ENCODE measurements at places on chromosomes 5 and 9.

DNA sequence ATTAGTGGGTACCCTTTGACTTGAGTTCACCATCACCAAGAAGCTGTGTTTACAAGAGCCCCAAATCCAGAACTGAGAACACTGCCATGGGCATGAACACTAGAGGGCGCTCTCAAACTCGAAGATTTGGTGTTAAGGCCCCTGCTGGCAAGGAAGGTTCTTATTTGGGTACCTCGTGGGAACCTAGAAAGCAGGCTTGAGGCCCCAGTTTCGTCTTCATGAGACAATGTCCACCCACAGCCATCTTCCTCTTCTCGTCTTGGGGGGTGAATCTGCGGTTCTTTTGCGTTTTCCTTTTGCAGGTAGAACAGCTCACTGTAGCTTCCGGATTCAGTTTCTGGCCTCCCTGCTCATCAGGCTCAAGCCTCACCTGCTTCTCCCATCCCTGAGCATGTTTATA lies 184.0 kb downstream of the SEMA5A start:
- DNase-seq: peak; percentile 2

DNA sequence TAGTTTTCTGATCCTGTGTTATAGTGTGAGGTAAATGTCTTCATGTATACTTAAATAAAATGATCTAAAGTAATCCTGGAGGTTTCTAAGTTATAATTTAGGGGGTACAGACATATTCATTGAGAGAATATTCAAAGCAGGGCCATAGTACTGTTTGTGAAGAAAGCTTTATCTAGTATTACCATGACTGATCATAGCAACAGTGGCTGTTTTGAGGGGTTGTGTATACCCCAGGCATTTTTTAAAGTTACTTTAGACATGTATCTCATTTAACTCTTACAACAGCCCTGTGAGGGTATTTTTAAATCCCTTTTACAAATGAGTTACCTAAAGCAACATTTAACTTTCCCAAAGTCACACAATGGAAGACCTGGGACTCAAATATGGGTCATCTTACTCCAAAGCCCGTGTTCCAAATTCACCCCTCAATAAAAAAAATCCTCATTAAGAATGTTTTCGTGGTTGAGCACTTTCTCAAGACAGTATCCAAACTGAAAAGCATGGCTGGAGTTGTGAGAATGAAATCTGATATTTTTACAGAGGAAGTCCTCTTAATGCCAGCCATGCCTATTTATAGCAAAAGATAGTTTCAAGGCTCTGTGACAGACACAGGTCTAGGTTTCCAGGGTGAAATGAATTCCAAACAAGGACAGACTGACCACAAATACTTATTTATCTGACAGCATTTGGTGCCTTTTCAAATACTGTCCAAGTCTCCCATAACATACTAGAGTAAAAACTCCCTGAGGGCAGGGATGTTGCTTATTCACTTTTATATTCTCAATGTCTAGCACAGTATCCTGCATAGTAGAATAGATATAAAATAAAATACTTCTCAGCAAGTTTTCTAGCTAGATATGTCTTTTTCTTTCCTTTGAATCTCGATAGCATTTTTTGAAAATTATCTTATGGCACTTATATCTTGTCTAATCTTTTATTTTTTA lies 10.4 kb downstream of the STOM start:
- DNase-seq: no peak

DNA sequence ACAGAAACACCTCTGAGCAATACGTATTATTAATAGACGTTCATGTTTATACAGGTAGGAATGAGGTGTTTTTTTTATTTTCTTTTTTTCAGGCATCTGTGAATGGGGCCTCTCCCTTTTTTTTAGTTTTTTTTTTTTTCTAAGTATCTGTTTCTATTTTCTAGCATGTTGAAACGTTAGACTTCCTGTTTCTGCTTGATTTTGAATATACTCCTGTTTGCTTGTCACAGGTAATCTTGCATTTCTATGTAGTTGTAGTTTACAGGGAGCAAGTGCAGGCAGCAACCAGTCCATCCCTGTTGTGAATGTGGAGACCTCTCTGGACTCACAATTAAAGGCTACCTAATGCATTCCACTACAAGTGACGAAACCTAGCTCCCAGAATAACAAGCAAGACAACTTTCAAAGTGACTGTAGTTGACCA lies 22.8 kb upstream of the TNFAIP8 start:
- DNase-seq: no peak

GRCh38 chr5:143066556-143067281 lies 296.5 kb downstream of the ARHGAP26 start:
- peak; percentile 26 for DNase-seq

- no peak for DNase-seq
These were observed 49.4 kb downstream of the PLK2 start for GRCh38 chr5:58410441-58410840.

- no peak for DNase-seq
These were observed 53.6 kb upstream of the CDH18 start for GRCh38 chr5:20041326-20042274.

DNA sequence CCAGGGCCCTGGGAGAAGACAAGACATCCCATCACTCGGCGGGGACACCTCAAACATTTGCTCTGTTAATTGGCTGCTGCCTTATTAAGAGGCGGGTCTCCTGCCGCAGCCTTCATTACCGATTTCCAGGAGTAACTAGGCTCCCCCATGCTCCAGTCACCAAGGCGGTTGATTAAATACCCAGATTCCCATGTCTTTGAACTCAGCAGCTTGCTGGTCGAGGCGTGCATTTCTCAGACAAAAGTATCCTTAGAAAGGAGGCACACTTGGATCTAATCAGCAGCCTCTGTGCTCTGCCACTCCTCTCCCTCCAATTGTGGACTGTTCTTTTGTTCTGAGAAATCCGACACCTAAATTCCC lies 228.8 kb downstream of the FSTL4 start:
- DNase-seq: no peak

DNA sequence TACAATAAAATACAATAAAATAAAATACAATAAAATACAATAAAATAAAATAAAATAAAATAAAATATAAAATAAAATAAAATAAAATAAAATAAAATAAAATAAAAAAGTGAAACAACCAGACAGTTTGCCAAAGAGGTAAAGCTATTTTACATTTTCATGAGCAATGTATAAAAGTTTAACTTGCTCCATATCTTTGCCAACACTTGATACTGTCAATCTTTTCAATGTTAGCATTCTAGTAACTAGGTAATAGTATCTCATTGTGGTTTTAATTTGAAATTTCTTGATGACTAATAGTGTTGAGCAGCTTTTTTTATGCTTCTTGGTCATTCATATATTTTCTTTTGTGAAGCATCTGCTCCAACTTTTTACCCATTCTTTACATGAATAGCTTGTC lies 17.3 kb downstream of the TTC33 start:
- DNase-seq: no peak

GRCh38 chr5:76715486-76715735 lies 515 bp upstream of the F2R start:
- DNase-seq: no peak

GRCh38 chr9:79812099-79812498 lies 240.3 kb downstream of the TLE4 start:
- no peak for DNase-seq

GRCh38 chr9:93120846-93121315 lies 13.2 kb downstream of the NINJ1 start:
- DNase-seq: no peak

- no peak for DNase-seq
These were observed 33.0 kb upstream of the ARHGAP26 start for GRCh38 chr5:142737179-142737578.

DNA sequence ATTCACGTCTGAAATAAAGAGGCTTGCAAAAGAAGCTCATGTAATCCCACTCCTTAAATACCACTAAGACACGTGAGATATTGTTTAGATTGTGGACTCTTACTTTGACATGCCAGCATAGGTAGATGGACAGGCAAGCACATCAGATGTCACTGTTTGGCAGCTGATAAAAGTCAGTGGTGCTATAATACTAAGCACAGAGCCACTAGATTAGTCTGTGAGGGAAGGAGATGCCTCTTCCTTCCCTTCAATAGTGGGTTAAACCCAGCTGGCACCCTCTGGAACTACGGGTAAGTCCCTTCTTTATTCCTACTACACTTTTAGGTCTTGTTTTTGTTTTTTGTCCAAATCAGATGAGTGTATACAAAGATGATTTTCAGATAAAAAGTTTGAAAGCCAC lies at the start of gene MYOT:
MYOT (plus strand) TSS at position 197 of the 400 bp plus-strand sequence. CDS start 2,792 bp downstream, outside the sequence.
- DNase-seq: no peak

DNA sequence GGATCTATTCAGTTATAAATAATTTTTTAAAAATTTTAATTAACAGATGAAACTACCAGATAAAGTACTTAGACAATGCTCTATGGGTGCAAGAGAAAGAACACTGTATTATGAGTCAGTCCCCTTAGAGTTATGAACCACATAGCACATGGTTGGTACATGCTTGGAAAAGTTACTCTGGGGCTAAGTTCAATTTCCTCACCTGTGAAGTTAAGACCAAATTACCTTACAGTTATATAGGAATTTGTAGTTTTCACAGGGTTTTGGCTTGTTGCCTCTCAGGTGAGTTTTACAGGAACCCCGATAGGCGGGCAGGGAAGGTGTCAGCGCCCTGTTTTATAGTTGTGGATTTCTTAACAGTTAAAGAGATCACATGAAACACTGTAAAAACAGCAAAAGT lies 1.2 kb downstream of the PANK3 start:
- DNase-seq: no peak

GRCh38 chr5:41404757-41405156 lies 105.6 kb downstream of the PLCXD3 start:
- no peak for DNase-seq

GRCh38 chr9:88183798-88184495 lies 45.7 kb upstream of the SPATA31C2 start:
- DNase-seq: no peak

- no peak for DNase-seq
These were observed 32.5 kb downstream of the S1PR3 start for GRCh38 chr9:89023740-89024139.

GRCh38 chr5:149916334-149917072 lies 28.1 kb downstream of the PDE6A start:
- no peak for DNase-seq

GRCh38 chr5:32973646-32974045 lies 262.5 kb downstream of the NPR3 start:
- no peak for DNase-seq

DNA sequence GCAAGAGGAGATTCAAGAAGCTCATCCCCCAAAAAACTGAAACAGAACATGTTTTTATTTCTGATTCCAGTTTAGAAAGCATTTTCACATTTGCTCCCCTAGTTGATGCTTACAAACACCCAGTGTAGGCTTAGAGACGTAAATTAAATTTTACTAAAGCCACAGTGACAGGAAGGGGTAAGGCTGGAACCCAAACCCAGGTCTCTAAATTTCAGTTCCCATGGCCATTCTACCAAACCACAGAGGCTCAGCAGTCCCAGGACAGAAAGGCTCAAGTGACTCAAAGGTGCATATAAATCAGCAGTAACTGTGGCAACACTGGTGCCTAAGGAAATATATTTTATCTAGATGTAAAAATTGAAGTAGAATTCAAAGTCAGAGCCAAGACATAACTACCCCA lies 128.7 kb downstream of the CEP120 start:
- DNase-seq: no peak

GRCh38 chr5:82244854-82245635 lies 33.1 kb downstream of the RPS23 start:
- DNase-seq: no peak

DNA sequence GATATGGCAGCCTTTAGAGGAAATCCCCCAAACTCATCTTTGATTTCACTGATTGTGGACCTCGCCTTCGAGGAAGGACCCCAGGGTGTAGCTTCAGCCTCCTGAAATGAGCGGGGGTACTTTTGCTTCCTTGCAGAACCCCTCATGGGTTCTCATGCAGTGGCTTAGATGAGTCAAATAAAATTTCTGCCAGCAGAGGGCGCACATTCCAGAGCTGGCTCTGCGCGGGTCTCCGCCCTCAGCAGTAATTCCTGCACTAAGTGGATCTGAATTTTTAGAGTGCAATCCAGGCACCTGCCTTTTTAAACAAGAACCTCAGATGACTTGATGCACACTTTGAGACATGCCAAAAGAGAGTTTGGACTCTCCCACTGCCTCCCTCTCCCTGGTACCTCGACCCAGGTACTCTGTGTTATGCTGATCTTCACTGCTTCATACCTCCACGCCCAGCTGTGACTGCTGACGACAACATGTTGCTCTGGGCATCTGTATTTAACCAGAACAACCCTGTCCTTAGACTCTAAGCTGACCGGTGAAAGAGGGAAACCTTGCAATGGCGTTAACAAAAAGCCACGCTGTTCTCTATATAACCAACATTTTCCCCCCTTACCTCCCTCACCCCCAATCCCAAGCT lies 7.3 kb downstream of the EGFLAM start:
- DNase-seq: peak; percentile 21

DNA sequence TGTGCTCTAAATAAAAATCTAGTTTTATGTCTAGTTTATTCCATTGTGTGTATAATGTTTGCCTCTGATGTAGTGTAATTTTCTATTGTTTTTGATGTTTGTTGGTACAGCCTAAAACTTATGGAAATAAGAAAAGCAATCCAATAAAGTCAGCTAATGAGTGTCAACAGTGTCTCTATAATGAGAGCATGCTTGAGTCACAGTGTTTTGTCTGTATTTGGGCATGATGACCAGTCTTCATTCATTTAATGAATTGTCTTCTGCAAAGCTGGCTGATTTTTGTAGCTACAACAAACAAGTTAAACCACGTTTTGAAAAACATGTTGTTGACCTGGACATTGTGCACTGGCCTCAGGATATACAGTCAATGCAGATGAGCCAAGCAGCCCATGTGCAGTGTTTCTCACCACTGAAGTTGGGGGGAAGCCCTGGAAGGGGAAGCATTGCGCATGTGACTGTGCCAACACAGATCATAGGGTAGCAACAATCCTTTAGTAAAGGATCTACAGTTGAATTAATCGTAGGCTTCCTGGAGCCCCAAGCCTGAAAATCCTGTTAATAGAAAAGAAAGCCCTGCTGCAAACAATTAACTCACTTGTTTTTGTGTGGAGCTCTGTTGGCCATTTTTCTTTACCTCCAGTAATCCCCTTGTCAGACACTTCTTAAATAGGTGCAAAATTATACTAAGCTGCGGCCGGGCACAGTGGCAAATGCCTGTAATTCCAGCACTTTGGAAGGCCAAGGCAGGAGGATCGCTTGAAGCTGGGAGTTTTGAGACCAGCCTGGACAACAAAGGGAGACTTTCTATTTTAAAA lies 88.0 kb downstream of the INIP start:
- DNase-seq: no peak

DNA sequence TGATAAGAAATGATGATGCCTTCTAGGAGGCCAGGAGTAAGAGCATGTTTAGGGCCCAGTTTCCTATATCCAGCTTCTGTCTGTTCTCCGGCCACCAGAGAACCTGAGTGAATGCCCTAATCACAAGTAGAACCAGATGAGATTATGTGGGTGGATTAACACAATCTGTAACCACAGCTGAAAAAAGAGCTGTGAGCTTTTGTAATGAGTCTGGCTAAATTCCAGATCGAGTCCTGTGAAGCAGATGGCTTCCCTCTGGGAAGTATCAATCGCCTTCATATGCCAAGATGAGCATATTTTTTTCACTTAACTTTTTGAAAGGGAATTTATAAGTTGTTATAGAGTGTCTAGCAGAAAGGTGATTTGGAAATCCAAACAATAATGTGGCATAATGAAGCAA lies 99.8 kb downstream of the NNT start:
- no peak for DNase-seq

- no peak for DNase-seq
These were observed 2.9 kb upstream of the GPRIN1 start for GRCh38 chr5:176612855-176613254.

GRCh38 chr5:179120951-179121666 lies 60.9 kb downstream of the ZNF354C start:
- DNase-seq: no peak

Measured in stimulated activated CD4-positive, alpha-beta T cell treated with anti-CD3 and anti-CD28 coated beads, Interleukin-4, amount 100 ng/mL, for 1 hour (primary cell).